ENCODE measurements at places on chromosomes 12 and 14.

GRCh38 chr12:31029468-31029867 is 44.2 kb upstream of the DDX11 start:
- DNase-seq, result no peak

GRCh38 chr14:34172550-34173368 is 221.9 kb upstream of the EGLN3 start:
- DNase-seq, result no peak

GRCh38 chr12:7501031-7501588 is 2.5 kb downstream of the CD163 start:
- DNase-seq, result no peak

- DNase-seq, result peak; percentile 74
Measured at GRCh38 chr12:122399592-122400373, 22.7 kb downstream of the CLIP1 start.

- no peak for DNase-seq
Measured at GRCh38 chr14:68027276-68027675, 207.7 kb downstream of the RAD51B start.

GRCh38 chr12:96210376-96211055 is 16.3 kb downstream of the ELK3 start:
- DNase-seq, result no peak

DNA sequence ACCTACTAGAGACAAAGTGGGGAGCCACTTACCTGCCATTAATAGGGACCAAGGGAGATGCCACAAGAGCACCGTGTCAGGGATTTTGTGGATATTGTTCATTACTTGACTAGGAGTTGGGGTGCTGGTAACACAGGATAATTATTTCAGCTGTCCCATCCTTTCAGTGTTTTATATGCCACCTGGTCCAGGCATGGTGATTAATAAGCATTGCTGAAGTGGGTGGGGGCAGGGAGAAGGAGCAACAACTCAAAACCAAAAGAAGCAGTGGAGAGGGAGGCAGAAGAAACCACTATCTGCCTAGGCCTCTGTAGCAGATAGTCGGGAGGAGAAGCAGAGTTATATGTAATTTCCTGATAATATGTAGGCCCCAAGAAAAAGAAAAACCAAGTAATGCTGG is 184.6 kb downstream of the NPAS3 start:
- no peak for DNase-seq

DNA sequence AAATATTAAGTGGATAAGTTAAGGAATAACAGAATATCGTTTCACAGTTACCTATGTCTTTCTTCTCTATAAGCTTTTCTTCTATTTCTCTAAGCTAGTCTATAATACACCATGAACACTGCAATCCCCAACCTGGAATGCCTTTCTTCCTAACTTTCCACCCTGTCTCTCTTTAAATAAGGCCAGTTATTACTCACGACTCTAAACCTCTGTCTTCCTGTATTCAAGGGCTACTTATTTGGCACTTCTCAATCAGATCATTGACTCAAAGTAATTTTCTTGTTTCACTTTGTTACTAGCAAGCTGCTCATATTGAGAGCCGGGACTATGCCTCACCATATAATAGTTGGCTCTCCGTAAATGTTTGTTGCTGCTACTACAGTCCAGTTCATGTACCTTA is 13.5 kb downstream of the FERMT2 start:
- DNase-seq, result no peak

DNA sequence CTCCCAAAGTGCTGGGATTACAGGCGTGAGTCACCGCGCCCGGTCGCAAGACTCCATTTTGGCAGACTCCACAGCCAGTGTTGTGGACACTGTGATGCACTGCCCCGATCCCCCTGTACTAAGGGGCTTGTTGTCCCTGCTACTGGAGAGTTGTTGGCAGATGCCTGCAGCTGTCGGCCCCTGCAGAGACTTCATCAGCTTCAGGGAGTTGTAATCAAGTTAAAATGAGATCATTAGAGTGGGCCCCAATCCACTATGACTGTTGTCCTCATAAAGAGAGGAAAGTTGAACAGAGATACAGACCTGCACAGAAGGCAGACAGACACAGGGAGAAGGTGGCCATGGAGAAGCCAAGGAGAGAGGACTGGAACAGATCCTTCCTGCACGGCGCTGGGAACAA is 23.7 kb upstream of the TUBA1A start:
- no peak for DNase-seq

DNA sequence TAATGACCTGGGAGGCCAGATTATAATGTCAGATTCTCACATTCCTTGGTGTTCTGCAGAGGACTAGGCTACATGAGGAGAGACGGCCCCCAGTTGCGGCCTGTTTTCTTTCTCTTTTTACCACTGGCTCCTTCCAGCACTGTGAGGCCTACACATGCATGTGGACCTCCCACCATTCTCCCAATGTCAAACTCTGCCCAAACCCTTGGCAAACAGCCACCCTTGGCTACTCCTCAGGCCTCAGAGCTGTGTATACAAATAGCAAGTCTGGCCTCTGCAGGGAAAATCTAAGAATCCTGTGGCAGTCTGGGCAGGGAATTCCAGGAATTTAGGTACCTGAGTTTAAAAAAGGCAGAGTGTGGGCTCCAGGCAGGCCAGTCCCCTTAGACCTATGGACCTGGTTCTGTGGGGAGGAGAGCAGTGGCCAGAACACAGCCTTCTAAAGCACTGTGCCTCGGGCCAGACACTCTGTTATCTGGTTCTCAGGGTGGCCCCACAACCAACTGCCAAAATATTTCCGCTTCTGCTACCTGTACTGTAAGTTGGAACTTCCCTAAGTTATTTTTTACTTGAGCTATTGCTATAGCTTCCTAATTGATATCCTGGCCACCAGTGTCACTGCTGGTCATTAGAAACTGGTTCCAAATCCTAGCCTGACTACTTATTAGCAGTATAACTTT is 19.9 kb upstream of the NEDD1 start:
- no peak for DNase-seq

- no peak for DNase-seq
Measured at GRCh38 chr14:35243956-35244355, 48.2 kb upstream of the PSMA6 start.

DNA sequence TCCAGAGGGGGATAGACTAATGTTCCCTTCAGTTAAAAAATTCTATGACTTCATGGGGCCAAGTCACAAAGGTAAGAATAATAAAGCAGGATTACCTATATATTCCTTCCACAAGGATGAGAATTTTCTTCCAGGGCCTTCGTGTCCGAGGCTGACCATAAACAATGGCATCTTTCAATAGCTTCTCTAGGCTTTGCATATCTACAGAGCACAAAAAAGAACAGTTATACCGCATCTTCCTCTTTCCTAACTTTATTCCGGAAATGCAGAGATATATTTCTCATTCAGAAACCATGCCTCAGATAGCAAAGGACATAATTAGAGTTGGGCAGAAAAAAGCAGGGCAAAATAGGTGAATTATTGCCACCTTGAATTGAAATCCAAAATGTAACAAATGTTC is 58.3 kb upstream of the ISM2 start:
- no peak for DNase-seq

DNA sequence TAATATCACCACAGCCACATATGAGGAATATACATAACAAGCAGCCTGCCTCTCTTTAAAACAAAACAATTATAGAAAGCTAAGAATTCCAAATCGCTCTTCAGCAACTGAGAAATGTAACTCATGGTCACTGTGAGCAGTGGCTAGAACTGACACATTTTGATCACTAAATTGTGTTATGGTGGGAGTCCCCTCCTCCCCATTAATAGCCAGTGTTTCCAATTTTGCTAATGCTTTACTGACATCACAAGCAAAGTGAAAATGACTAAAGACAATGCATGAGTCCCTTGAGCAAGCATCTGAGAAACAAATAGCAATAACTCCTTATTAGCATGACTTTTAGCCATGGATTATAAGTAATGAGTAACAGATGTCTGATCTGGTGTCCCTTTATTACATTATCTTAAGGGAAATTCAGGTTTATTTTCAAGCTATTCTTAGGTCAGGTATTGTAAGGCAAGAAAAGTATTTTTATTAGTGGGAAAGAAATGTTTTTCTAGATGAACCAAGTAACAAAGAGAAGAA is 148.3 kb downstream of the KCNH5 start:
- no peak for DNase-seq
